Tibial artery (tissue), 4 donors: ENCODE measurements at places on chromosomes 5 and 9.

GRCh38 chr9:106859957-106860720, 2.8 kb upstream of the ZNF462 start:
- DNase-seq, result peak; percentile 65

DNA sequence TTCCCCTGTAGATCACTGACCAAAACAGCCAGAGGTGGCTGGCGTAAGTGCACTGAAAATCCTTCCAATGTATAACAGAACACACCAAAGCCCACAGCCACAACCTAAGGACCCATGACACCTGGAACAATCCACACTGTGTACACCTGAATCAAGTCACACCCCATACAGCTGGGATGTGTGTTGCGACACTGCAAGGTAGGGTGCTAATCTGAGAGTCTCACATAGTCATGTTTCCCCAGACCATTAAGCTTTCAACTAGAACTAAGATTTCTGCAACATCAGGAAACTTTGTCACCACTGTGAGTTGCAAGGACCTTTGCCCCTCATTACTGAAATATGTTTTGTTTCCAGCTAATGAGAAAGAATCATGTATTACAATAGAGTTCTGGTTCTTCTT, 59.4 kb downstream of the MED27 start:
- DNase-seq, result no peak

DNA sequence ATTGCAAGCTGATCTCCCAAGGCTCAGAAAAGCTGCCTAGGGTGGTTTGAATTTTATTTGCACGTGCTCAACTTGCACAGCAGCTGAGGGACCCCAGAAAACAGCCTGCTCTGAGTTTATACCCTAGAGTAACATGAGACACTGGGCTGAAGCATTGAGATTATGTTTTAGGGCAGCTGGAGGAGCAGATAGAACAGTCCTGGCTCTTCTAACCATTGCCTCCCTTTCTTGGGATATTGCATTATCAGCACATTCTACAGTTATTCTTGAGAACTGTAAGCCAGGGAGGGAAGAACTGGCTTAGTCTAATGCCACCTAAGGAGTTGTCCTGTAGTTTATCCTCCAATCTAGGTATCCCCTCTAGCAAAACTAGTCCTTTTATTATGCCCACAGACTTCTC, 10.3 kb downstream of the SMC2 start:
- DNase-seq, result no peak

- DNase-seq, result no peak
These were observed 68.2 kb upstream of the MINAR2 start for GRCh38 chr5:129679671-129680070.

GRCh38 chr5:125537661-125538060, 791.2 kb upstream of the ZNF608 start:
- no peak for DNase-seq

DNA sequence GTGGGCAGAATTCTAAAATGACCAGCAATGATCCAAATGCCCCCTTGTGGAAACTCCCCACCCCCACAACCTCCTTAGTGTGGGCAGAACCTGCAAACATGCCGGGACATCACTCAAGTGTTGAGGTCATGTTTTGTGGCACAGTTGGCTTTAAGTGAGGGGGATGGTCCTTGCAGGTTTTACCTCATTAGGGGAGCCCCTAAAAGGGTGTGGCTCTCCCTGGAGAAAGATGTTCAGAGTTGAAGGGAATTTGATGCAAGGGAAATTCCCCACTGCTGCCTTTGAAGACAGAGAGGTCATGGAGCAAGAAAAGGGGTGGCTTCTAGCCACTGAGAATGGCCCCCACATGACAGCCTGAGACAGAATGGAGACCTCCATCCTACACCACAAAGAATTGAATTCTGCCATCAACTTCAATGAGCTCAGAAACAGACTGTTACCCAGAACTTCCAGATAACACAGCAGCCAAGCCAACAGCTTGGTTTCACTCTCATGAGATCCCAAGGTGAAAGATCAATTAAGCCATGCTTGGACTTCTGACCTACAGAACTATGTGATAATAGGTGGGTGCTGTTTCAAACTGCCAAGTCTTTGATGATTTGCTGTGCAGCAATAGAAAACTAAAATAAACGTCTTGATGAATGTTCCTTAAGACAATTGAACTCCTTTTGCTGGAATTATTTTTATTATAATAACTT, 103.4 kb downstream of the MED10 start:
- no peak for DNase-seq

GRCh38 chr9:105242062-105242461, 2.4 kb upstream of the SLC44A1 start:
- DNase-seq, result no peak

DNA sequence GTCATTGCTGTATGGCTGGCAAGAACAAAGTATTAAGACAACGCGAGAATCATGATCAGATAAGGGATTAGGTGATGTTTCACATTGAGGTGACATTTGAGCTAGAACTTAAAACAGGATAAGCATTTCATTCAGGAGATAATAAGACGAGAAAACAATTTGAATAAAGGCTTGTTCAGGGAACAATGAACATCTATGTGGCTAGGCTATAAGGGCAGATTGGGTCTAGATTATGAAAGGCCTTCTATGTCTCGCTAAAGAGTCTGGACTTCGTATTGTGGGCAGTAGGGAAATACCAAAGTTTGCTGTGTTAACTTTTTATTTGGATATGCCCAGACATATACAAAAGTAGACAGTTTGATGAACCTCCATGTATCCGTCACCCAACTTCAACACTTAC, 6.9 kb downstream of the MRPL22 start:
- no peak for DNase-seq

GRCh38 chr5:1448511-1449011, 3.3 kb upstream of the SLC6A3 start:
- DNase-seq, result peak; percentile 43

- no peak for DNase-seq
These were observed 159.7 kb upstream of the TLX3 start for GRCh38 chr5:171149333-171149732.

DNA sequence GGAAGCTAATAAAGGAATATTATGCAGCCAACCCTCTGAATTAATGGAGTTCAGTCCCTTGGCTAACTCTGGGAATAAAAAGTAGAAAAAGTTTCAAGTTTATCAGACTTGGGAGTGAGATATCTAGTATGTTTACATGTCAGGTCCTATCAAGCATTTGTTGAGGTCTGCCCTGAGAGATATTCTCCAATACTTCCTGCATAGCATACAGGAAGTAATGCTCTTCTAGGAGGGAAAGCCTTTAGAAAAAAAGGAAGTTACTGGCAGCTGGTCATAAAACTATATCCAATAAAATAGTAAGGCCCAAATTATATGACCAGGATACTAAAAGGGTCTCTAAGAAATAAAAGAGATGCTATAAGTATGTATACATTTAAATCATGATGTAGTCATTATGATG, 594.1 kb upstream of the FTMT start:
- no peak for DNase-seq

DNA sequence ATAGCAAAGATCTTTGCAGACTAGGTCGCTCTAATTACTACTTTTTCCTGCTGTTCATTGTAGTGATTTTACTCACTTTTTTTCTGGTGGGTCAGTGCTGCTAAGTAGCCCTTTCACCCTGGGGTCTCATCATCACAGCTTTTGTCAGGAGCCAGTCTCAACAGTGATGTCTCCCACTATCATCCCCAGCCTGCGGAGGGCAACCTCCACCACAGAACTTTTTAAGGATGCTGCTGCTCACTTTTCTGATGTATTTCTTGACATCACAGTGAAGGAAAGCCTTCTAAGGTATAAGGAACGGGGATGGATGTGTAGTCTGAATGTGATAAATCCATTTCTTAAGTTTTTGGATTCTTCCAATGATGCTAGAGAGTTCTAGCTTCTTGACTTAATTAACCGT, 242.5 kb upstream of the RIOK2 start:
- DNase-seq, result no peak

DNA sequence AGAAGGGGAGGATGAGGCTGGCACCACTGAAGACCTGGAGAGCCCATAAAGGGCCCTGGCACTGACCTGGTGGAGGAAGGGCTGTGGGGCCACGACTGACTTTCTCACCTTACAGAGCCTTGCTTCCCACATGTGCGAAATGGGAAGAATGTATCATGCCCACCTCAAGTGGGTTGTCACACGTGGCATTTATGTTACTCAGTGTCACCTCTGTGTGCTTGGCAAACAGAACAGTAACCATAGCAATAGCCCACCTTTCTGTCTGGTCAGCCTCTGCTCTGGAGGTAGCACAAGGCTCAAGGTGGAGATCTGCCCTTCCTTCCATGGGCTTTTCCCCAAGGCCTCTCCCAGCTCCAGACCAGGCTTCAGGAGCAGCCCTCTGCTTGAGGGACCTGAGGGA, 16.7 kb downstream of the TCF7 start:
- DNase-seq, result no peak

DNA sequence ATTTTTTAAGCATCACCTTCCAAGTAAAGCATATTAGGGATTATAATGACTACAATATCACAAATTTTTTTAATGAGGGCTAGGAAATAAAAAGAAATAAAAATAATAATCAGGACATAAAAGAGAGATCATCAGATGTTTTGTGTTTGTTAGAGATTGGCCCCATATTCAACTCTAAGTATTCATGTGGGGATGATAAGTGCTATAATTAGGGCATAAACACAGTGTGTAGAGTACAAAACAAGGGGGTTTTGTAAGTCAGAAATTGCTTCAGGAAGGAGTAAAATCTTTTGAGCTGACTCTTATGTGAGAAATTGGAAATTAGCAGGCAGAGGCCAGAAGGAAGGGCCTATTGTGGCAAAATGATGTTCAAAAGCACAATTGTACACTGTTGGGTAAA, 127.3 kb downstream of the STARD4 start:
- DNase-seq, result no peak

DNA sequence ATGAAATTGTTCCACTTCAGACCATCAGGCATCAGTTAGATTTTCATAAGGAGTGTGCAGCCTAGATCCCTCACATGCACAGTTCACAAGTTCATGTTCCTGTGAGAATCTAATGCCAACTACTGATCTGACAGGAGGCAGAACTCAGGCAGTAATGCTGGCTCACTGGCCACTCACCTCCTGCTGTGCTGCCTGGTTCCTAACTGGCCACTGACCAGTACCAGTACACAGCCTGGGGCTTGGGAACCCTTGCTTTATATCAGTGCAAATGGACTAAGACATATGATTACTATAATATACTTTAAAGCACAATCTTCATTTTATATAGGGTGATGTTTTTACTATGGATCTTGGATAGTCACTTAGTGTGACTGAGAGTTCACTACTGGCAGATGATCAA, 259.2 kb downstream of the SLCO4C1 start:
- no peak for DNase-seq

- no peak for DNase-seq
These were observed 64.1 kb upstream of the HRH2 start for GRCh38 chr5:175593794-175594193.

DNA sequence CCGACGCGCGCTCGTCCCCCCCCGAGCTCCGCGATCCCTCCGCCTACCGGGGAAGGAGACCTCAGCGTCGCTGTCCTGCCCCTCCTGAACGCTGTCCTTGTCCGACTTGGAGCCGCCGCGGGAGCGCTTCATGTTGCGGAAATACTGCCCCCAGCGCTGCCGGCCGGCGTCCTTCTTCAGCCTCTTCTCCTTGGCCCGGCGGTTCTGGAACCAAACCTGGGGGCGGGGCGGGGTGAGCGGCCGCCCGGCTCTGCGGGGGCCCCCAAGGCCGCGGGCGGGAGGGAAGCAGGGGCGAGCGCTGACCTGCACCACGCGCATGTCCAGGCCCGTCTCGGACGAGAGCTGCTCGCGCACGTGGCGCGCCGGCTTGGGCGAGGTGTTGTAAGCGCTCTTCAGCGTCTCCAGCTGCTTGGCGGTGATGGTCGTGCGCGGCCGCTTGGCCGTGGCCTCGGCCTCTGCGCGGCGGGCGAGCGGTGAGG, 6.3 kb downstream of the LHX3 start:
- DNase-seq, result no peak

DNA sequence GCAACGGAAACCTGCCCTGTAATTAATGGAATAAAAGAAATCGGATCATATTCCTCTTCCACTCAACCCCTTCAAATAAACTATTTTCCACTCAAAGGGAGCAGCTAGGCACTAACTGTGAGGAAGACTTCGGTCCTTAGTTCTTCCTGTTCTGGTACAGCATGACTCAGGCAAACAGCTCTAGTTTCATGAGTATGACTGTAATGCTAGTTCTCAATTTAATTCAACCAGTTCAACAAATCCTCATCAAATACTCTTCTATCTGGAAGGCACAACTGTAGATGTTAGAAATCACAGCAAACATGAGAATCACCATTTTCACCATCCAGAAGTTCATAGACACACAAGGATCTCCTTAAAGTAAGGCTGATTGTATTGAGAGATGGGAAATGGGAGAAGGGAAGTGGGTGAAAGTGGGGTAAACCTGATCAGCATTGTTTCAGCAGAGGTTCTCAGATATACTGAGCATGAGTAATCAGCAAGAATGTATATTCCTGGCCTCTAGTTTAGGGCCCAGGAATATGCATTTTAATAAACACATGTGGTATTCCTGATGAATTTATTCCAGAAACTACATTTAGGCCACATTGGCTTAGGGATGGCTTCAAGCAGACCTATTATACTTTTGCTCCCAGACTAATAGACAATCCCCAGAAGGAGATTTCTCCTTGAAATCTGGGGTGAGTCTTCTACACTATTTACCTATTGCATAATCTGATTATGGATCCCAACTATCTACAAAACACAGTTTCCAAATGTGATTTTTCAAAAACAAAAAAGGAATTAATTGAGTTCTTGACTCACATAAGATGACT, 141.1 kb upstream of the SLC12A2 start:
- no peak for DNase-seq

GRCh38 chr9:98195671-98196070, 3.2 kb upstream of the CORO2A start:
- no peak for DNase-seq

DNA sequence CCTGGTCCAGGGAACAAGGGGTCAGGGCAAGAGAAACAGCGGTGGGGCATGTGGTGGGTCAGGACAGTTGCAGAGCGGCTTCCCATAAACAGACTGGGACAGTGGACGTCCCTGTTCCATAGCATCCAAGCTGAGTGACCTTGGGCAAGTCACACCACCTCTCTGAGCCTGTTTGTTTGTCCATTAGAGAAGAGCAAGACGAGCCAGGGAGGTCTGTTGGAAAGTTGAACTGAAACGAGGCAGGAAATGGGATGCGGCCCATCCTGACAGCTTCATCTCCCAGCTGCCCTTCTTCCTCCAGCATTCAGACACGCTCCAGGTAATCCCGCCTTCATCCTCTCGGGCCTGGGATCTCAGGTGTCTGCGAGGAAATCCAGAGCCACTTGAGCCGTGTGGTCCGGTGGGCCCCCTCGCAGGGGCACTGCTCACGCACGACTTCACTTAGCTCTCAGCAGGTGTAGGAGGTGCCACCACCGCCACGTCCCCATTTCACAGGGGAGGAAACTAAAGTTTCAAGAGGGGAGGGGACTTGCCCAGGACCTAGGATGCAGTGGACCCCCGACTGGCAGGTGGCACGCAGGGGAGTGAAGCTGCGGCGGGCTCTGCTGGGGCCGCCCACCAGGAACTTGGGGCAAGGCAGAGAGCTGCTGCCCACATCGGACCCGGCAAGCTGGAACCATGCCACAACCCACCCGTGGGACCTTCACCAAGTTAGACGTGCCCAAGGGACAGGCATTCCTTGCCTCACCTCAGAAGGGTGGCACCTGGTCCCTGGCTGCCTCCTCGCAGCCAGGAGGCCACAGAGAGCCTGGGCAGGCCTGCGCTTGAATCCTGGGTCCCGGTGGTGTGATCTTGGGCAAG, 13.0 kb downstream of the PTGES2 start:
- DNase-seq, result peak; percentile 56

GRCh38 chr9:123776708-123777537, 153.0 kb downstream of the DENND1A start:
- no peak for DNase-seq
